Regular cardiac myocyte (primary cell): ENCODE measurements at places on chromosomes 6 and 20. TPM values are rescaled to one million over a fixed set of nuclear protein-coding genes. Genes with fewer than 3 reads are reported as not detected.

The MUC21 gene
- not detected in 2 replicates for total RNA-seq

The TFEB gene
- total RNA-seq, result 3.4 and 5.0 TPM in 2 replicates

The MUCL3 gene
- not detected in 2 replicates for total RNA-seq

The SLC17A1 gene
- not detected in 2 replicates for total RNA-seq

The RIPOR2 gene
- 0.19 and 1.1 TPM in 2 replicates for total RNA-seq

The CST5 gene
- not detected in 2 replicates for total RNA-seq

The TGM3 gene
- total RNA-seq, result 0.19 and 0.28 TPM in 2 replicates

The HLA-DOA gene
- total RNA-seq, result not detected in 2 replicates
